ENCODE measurements at places on chromosomes 3 and 15.
A peak's percentile ranks its signal among the peaks of the same experiment; 100 is the strongest.

- DNase-seq = no peak
These were observed 252.2 kb upstream of the TBL1XR1 start for GRCh38 chr3:177449360-177450006.

DNA sequence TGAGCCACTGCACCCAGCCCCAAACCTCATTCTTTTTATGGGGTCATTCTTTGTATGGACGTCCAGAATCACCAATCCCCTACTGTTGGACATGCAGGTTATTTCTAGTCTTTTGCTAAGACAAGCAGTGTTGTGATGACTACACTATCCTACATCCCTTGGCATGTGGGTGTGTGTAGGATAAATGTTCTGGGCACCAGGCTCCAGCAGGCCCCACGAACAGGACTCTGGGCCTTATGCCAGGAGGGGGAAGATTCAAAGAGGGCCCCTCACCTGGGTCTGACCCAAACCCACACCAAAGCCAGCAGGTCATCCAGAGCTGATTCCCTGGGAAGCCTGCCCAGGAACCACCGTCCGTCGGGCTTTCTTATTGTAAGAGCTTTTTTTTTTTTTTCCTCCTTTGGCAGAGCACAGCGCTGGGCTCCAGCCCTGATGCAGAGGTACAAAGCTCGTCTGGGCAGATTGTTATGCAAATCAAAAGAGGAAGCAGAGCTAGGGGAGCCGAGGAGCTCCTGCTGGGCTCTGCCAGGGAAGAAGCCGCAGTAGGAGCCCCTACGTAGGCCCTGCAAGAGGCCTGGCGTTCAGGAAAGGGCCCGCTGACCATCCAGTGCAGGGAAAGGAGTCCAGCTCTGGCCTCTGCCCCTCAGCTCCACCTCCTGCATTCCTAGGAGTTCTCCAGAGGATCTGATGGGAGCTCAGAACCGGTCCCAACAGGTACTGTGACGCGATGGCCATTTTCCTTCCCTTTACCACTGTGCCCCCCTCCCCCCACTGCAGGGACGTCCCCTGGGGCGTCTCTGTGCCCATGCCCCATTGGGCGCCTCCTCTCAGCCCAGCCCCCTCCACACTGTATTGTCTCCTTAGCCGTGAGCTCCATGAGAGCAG lies 29.0 kb upstream of the FURIN start:
- no peak for DNase-seq

GRCh38 chr3:146093896-146094295 lies 67.1 kb downstream of the PLOD2 start:
- no peak for DNase-seq

- DNase-seq = no peak
These were observed 117.3 kb upstream of the UBE3A start for GRCh38 chr15:25556136-25556535.

GRCh38 chr3:40073310-40074007 lies 236.0 kb upstream of the EIF1B start:
- no peak for DNase-seq

- DNase-seq = no peak
These were observed 321.2 kb upstream of the COL8A1 start for GRCh38 chr3:99317201-99317600.

DNA sequence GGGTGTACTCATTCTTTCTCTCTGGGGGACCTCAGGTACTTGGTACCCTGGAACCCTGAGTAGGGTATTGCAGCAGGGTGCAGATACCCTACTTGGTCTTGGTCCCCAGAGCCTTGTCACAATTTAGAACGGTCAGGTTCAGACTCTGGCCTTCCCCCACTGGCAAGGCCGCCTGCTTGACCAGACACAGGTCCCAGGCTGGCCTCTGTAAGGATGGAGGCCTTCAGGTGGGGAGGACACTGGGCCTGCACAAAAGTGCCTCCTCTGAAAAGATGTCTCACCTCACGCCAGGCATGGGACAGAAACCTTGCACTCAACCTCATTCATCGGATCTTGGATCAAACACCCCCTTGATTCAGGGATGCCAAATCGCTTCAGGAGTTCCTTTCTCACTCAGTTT lies 158.4 kb downstream of the KLF13 start:
- no peak for DNase-seq

GRCh38 chr15:82543160-82543559 lies 2.9 kb upstream of the RPS17 start:
- DNase-seq = no peak

GRCh38 chr3:55897573-55898224 lies 410.6 kb upstream of the WNT5A start:
- peak; percentile 1 for DNase-seq

- peak; percentile 52 for DNase-seq
These were observed 136.5 kb downstream of the ZNF609 start for GRCh38 chr15:64596701-64597476.

DNA sequence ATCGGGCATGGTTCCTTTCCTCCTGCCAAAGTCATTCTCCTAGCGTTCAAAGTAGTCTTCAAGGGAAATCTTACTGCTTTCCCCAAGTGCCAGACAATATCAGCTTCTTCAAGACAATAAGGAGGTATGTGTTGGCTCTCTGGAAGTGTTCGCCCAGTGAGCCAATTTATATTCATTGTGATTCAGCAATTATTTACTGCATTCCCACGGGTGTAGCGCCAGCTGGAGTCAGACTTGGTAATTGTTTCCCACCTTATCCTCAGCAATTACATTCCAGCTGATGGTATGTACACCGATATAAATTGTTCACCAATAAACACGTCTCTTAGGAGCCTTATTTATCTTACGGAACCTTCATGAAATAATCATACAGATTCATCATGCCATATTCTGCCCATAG lies 103.6 kb upstream of the CTNNB1 start:
- no peak for DNase-seq

DNA sequence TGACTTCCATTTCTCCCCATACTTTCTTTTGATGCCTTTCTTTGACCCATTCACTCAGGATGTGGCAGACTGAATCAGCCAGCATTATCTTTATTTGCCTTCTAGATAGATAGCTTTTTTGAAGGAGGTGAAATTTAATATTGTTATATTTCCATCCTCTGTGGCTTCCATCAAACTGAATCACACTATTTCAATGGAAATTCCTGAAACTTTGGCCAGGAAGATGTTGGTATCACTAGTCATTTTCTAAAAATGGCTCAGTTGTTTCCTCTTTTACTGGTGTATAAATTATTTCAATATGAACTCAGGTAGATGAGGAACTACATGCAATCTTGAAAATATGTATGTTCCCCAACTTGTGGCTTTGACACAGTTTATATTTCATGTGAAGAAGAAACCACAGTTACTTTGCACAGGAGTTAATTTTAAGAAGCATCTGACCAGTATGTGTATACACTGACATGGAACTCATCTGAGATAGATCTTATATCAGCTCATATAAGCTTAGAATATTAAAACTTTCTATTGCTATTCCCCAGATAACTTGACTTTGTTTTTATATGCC lies 248.3 kb downstream of the CGGBP1 start:
- DNase-seq = no peak

DNA sequence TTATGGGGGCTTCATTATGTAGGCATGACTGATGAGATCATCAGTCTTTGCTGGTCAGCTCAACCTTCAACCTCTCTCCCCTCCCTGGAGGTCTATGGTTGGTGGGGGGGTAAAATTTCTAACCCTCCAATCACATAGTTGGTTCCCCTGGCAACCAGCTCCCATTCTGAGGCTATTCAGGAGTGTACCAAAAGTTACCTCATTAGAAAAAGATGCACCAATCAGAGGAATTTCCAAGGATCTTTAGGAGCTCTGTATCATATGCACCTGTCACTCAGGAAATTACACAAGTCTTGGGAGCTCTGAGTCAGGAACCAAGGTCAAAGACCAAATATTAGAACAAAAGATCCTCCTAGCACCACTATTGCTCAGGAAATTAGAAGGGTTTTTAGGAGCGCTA lies 21.4 kb upstream of the LEO1 start:
- no peak for DNase-seq

DNA sequence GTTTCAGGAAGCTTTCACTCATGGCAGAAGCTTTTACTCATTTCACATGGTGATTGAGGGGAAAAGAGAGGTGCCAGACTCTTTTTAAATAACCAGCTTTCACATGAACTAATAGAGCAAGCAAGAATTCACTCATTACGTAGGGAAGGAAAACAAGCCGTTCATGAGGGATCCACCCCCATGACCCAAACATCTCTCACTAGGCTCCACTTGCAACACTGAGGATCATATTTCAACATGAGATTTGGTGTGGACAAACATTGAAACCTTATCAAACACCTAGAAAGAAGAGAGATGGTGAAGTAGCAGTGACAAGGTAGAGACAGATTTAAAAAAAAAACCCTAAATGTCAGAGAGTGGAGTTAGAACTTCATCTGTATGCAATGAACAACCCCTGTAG lies 408.6 kb upstream of the PDZRN3 start:
- no peak for DNase-seq

DNA sequence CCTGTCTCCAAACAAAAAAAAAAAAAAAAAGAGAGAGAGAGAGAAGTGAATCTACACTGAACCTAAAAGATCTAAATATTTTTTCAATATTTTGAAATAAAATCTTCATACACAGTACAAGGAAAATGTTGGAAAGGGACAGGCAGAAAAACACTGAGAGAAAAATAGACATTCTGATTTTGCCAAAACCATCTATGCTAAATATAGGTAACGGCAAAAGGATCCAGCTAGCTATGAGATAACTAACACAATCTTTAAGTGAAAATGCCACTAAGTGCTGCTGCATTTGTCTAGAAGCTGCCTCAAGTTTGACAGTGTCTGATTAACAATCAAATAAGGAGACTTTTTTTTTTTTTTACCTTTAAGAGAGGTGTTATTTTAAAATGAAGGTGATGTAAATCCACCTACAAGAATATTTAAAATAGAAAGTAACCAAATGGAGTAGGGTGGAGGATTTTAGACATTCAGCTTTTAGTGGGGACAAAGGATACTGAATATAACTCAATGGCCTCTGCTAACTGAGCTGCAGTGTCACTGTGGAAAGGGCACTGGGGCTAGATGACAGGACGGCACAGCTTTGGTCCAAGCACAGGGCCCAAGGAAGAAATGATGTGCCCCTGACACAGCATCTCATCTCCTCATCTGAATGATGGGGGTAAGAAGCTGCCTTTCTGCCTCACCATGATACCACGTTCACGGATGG lies 62.4 kb downstream of the HACD2 start:
- no peak for DNase-seq

DNA sequence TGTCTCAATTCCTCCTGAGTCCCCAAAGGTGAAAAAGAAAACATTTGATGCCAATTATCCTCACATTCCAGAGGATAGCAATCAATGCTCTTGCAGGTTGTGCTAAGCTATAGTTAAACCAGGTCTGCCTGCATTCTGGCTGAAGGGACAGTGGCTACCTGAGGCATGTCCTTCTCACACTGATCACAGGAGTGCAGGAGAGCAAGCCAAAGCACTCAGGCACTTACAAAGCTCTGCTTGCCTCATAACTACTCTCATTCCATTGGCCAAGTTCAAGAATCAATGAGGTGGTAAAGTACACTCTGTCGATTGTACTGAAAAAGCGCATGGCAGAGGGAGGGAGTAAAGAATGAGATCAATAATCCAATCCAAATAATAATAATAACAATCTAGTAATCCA lies 342.0 kb upstream of the PPP2R3A start:
- no peak for DNase-seq

DNA sequence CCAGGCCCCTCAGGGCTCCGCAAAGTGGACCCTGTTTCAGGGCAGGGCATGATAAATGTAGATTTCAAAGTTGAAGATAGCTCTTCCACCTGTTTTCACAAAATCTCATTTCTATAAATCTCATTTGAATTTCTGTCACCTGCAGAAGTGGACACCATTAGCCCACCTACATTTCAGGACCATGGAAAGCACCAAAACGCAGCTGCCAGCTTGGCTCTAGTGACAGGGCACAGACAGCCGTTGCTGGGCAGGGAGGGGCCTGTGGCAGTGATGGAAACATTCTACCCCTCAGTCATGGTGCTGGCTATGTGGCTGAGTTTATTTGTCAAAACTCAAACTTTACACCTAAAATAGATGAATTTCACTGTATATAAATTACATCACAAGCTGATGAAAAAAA lies 40.4 kb downstream of the PRR23E start:
- DNase-seq = no peak

GRCh38 chr15:60399931-60400330 lies 2.1 kb upstream of the ANXA2 start:
- DNase-seq = no peak

DNA sequence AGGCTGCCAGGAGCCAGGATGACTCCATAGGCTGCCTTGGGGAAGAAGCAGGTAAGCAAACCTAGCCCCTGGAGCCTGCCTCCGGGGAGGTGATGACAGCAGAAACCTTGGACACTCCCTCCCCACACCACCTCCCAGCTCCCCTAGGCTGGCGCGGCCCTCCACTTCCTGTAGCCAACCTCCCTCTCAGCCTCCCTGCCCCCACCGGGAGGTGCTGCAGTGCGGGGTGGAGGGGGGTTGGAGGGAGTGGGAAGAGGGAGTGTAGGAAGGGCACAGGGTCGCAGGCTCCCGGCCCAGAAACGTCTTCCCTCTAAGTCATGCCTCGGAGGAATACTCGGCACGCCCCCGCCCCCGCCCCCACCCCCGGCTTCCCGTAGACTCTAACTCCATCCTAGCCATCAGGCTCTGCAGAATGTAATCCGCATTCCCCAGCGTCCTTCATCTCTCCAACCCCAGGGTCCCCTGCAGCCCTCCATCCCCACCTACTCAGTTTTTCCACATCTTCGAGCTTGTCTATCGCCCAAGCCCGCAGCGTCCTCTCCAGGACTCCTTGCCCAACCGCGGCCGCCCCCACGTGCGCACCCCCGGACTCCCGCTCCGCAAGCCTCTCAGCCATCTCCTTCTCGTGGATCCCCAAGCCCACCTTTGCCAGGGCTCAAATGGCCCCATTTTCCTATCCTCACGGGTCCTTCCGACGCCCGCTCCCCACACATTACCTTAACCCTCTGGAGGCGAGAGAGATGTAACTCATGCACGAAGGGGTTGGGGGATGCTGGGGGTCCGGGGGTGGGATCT lies 528 bp downstream of the LPCAT4 start:
- peak; percentile 30 for DNase-seq

DNA sequence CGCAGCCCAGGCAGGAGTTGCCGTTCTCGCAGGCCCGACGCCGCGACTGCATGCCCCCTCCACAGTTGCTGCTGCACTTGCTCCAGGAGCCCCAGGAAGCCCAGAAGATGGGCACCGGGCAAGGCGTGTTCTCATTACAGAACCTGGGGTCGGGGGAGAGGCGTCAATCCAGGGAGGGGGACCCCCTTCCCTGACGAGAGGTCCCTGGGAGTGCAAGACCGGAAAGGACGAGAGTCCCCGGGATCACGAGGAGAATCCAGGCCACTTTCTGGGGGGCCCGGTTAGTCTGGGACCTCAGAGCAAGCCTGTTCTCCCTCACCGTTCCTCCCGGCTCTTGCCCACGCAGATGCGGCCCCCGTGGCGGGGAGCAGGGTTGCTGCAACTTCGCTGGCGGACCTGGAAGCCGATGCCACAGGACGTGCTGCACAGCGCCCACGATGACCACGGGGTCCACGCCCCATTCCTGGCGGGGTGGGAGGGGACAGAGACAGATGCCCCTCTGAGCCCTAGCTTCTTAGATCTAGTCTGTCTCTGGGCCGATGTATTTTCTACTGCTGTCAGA lies 113.9 kb downstream of the SEMA5B start:
- DNase-seq = no peak

Data from NCI-H187 (cell line).